ENCODE measurements at places on chromosomes 3 and 15.

GRCh38 chr15:77644543-77645247 is 12.0 kb upstream of the LINGO1 start:
- DNase-seq = no peak

- DNase-seq = no peak
These were observed 59.7 kb upstream of the TBL1XR1 start for GRCh38 chr3:177257006-177257405.

DNA sequence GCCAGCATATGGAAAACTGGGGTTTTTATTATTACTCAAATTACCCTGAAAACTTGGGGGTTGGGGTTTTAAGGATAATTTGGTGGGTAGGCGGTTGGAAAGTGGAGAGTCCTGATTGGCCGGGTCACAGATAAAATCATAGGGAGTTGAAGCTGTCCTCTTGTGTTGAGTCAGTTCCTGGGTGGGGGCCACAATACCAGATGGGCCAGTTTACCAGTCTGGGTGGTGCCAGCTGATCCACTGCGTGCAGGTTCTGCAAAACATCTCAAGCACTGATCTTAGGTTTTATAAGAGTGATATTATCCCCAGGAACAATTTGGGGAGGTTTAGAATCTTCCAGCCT is 4.9 kb upstream of the ZNF662 start:
- DNase-seq = no peak

GRCh38 chr15:50753463-50753862 is 12.0 kb downstream of the SPPL2A start:
- DNase-seq = no peak

DNA sequence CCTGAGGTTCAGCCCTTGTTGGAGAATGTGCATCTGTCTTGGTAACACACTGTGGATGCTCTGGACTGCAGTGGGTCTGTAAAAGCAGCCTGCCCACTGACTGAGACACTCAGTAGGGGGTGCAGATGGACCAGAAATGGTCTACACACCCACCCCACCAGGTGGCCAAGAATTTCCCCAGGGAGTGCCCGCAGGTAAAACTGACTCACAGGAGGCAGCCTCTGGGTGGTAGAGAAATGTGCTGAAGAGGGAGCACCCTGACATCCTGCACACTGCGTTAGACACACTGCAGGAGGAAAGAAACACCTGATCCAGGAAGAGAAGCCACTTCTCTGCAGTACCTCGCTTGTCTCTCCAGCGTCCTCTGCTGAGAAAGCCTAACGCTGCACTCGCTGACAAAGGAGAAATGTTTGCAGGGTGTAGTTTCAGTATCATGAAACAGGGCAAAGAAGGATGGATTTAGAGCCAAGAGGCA is 109.5 kb upstream of the ABHD17C start:
- no peak for DNase-seq

- DNase-seq = no peak
These were observed 219.5 kb upstream of the MDFIC2 start for GRCh38 chr3:70531838-70532489.

- DNase-seq = no peak
These were observed 26.2 kb upstream of the ARL8B start for GRCh38 chr3:5095886-5096285.

DNA sequence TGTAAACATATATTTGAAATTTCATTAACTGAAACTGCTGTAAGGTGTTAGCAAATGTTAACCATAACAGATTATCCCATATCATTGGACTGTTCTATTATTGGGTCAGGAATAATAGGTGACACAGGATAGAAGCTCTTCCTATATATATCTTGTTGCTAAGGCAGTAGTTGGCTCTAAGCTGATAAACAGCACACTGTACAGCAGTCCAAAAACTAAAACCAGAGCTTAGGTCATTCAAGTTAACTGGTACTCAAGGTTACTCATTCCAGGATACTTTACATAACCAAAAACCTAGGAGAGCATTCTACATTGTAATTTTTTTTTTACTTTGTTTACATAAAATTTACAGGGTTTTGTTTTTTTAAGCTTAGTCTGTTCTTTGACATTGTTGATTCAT is 8.9 kb downstream of the DNAJC19 start:
- no peak for DNase-seq

- no peak for DNase-seq
These were observed 117.5 kb downstream of the APBA2 start for GRCh38 chr15:29003191-29003839.

- DNase-seq = no peak
These were observed 32.6 kb downstream of the HHLA2 start for GRCh38 chr3:108328821-108329486.

- no peak for DNase-seq
These were observed 96.4 kb upstream of the IL12A start for GRCh38 chr3:159892171-159892795.

DNA sequence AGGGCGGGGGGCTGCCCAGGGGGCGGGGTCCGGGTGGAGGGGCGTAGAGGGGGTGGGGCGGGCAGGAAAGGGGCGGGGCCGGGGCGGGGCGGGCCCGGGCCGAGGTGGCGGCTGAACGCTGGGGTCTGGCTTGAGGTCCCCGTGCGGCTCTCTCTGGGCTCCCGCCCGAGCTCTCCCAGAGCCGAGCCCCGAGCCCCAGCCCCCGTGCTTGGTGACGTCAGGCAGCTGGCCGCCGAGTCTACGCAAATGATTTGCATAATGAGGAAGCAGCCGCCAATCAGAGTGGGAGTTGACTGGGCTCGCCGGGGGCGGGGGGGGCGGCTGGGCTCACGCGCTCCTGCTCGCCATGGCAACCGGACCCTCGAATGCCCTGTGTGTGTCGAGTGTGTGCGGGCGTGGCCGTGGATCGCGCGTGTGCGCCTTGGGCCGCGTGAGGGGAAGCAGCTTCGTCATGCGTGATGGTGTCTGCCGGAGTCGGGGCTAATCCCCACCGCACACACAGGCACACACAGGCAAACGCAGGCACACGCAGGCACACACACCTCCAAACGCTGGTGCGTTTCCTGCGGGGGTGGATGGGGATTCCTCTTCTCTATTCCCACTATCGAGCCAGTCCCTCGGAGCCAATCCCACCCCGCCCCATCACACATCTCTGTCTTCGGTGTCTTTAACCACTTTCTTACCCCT is at the start of gene CELF6:
CELF6 (minus strand) TSS at position 173 of the 687 bp plus-strand sequence. CDS start 283 bp downstream, outside the sequence.
- peak; percentile 61 for DNase-seq

- DNase-seq = no peak
These were observed 15.8 kb upstream of the ABHD17C start for GRCh38 chr15:80679167-80679803.

DNA sequence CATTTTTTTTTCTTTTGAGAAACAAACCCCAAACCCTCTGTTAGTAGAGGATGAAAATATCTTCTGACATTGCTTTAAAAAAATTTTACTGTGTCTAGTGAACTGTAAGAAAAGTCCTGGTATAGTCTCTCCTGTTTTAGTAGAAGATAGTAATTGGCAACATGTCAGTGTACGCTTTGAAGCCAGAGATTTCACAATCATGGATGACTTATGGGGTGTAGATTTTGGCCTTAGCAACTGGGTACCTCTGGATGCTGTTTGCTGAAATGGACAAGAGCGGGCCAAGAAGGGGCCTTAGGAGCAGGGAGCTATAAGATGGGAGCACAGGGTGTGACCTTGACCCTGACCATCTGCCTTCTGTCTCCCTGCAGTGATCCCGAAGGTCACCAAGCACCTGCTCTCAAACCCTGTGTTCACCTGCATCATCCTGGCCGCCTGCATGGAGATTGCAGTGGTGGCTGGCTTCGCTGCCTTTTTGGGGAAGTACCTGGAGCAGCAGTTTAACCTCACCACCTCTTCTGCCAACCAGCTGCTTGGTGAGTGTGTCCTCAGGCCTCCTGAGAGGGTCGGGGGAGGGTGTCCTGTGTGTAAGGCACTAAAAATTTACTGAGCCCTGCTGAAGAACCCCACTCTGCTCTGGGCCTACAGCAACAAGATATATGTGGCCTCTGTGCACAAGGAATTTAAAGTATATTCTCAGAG is 266.7 kb downstream of the SLCO3A1 start:
- DNase-seq = no peak

DNA sequence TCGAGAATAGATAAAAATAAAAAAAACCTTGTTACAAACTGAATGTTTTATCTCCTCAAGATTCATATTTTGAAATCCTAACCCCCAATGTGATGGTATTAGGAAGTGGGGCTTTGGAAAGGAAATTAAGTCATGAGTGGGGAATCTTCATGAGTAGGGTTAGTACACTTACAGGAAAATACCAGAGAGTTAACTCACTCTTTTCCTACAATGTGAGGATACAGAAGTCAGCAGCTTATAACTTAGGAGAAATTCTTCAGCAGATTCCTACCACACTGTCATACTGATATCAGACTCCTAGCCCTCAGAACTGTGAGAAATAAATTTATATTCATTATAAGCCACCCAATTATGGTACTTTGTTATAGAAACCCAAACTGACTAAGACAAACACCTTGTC is 453.1 kb downstream of the GBE1 start:
- DNase-seq = no peak

DNA sequence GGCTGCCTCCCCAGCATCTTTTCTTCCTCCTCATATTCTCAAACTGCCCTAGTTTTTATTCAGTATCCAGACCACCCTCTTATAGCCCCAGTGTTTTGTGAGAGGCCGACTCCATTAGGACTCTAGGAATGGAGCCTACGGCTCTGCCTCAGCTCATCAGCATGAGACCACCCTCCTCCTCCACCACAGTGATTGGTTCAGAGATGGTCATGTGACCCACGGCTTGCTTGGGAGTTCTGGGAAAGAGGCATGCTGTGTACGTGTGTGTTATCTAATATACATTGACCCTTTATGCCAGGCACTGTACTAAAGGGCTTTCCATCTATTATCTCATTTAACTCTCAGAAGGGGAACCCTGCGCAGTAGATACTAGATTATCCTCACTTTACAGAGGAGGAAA is 17.8 kb upstream of the CMTM7 start:
- no peak for DNase-seq

GRCh38 chr3:32406486-32407408 is 15.1 kb downstream of the CMTM7 start:
- DNase-seq = no peak

GRCh38 chr15:77225088-77225487 is 154.2 kb upstream of the TSPAN3 start:
- no peak for DNase-seq

- DNase-seq = no peak
These were observed 59.3 kb downstream of the CEP152 start for GRCh38 chr15:48751595-48751994.

DNA sequence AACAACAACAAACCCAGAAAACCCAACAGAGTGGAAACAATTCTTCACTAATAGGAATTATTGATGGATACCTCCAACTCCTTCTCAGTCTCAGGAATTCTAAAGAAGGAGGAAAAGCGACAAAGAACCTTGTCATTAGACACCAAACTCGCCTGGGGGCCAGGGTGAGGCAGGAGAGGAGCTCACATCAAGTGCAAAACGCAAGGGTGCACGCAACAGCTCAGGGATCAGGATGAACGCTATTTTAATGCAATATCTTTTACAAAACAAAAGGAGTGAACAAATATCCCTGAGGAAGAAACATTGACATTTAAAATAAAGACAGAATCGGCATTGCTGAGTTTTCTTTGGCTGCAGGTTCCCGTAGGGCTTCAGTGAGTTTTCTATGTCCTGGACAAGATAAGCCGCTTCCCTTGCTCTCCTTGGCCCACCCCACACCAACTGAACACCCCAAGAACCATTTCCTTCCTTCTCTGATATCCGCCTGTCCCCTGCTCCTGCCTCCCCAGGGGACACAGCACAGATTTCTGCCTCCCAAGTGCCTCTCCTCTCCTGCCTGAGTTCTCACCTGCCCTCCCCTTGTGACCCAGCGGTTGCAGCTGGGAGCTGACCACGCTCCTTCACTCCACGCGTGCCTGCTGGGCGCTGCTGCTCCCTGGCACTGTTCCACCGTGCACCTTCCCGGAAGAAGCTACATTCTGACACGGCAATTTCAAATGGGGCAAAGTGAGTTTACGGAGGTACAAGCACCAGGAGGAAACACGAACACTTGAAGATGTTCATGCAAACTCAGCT is 63.0 kb downstream of the ATP10A start:
- no peak for DNase-seq

DNA sequence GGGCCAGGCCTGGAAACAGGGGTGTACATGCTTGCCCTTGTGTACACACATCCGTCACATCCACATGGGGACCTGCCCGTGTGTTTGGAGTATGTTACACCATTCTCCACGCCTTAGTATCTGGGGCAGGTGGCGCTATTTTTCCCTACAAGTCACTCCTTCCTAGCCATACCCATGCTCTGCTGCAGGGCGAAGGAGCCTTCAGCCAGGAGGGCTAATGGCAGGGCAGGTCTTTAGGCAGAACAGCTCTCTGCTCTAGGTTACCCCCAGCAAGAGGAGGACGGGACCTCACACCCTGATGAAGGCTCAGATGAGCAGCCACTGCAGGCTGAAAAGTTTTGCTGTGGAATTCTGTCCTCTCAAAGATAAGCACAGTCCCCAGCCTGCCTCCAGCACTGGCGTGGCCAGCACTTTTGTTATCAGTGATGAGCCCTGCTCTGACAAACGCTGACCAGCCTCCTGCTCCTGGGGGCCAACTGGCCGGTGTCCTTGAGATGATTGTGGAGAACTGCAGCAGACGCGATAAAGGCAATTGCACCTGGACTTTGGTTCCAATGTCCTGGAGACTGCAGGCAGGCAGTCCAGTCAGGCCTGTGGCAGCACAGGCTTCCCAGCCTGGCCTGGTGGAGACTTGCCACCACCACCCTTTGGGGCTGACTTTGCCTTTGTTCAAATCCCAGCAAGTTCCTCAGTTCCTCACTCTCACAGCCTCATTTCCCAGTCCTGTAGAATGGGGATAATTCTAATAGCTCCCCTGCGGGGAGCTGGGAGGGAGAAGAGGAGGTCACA is 19.8 kb upstream of the PIGZ start:
- no peak for DNase-seq

GRCh38 chr3:9947025-9947995 is 4.9 kb downstream of the PRRT3 start:
- DNase-seq = no peak

GRCh38 chr3:73945541-73945940 is 320.8 kb upstream of the PDZRN3 start:
- DNase-seq = no peak

DNA sequence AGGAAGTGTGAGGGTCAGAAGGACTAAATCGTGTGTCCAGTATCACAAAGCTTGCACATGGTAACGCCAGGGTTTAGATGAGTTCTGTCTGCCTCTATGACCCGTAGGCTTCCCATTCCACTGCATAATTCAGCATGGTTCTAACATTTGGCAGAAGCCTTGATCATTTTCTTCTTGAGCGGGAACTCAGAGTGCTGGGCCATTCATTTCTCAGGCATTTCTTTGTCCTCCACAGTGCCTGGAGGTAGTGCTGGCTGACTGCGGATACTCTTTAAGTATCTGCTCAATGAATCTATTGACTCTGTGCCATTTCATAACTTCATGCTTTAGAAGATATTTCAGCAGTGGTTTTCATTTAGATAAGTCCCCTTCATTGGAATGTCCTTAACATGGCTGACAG is 370.2 kb downstream of the EPHB1 start:
- no peak for DNase-seq

GRCh38 chr3:150925751-150926201 is 20.5 kb upstream of the MINDY4B start:
- peak; percentile 41 for DNase-seq

GRCh38 chr3:100080573-100080972 is 33.7 kb downstream of the FILIP1L start:
- no peak for DNase-seq

All from stimulated activated CD8-positive, alpha-beta memory T cell treated with anti-CD3 and anti-CD28 coated beads, Interleukin-4, amount 100 ng/mL, for 24 hours (primary cell).